Eye (tissue), 1 donor: ENCODE measurements at places on chromosomes 6 and 20.

DNA sequence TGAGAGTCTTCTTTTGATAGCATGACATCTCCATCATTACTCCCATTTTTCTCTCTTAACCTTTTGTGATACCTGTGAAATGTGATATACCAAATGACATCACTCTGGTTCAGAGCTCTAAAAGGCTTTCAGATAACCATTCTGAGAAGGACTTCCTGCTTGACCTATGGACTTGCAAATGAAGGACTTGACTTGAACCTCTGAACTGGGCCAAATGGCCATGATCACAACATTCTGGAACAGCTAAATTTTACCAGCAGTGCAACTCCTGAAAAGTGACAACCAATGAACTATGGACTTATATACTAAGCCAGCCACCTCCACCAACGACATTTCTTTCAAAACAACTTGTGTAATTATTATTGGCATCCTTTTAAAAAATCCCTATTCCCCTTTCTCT is 1085.8 kb upstream of the CITED2 start:
- no peak for DNase-seq

DNA sequence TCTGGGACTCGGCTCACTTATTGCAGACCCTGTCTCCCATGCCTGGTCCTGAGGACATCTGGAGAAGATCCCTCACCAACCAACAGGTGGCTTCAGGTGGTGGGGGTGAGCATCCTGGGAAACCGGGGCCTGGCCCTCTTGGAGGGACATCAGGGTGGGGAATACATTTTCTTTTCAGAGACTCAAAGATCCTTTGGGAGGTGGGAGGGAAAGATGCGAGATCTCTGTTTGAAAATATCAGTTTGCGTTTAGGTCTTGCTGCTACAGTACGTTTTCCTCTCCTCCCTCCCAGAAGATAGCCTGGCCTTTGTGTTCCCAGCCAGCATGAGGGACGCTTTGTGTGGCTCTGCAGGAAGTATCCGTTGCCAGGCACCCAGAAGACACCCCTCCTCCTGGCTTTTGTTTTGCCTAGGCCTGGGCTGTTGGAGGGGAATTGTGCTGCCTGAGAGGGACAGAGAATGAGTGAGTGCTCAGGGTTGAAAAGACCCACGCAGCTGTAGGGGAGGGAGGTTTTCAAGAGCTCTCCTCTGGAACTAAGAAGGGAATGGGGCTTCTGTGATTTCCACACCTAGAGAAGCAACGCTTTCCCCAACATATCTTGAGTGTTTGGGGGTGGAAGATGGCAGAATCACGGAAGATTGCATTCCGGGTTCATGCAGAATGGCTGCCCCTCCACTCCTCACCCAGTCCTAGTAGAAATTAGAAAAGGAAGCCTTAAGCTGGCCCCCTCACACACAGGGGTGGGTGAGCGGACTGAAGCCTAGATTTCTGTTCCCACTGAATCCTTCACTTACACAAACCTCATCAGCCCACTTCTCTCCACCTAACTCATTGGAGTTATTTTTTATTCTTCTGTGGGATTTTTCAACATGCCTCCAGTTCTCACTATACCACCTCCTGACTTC is 22.0 kb upstream of the SLC2A12 start:
- peak; percentile 92 for DNase-seq

GRCh38 chr6:136475686-136476085 is 74.5 kb downstream of the MAP7 start:
- no peak for DNase-seq

DNA sequence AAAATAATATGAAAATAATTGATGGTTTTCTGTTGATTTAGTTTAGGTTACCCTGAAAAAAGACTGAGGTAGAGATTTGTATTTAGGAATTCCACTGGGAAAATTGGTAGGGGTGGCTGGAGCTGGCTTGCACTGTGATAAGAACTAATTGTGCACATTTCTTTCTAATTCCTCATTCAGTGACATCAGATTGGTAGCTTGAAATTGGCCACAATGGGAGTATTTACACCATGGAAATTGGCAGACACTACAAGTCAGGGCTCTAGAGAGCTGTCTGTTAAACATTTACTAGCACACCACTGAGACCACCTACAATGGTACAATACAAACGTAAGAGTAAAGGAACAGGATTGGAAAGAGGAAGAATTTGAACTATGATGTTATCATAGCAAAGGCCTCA is 52.0 kb upstream of the ISM1 start:
- DNase-seq = no peak

- DNase-seq = no peak
Observed at GRCh38 chr6:108742041-108742440, 106.2 kb upstream of the ARMC2 start.

GRCh38 chr20:32333988-32334885 is 23.9 kb upstream of the ASXL1 start:
- DNase-seq = no peak

- no peak for DNase-seq
Observed at GRCh38 chr6:18081025-18081668, 41.3 kb downstream of the NHLRC1 start.

- no peak for DNase-seq
Observed at GRCh38 chr20:46985250-46985649, 90.6 kb downstream of the EYA2 start.

DNA sequence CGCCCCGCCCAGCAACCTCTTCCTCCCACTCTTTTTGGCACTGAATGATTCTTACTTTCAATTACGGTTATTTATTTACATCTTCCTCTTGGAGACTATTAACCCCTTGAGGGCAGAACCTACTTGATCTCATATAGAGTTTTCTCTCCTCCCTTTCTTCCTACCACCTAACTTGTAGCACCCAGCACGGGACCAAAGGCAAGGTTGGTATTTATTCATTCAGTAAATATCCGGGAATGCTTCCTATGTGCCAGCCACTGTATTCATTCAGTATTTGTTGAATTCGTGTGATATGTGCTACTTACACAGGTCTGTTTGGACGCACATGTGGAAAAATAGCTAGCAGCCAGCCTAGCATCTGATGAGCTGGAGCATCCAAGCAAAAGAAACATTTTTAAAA is 1.3 kb upstream of the CNKSR3 start:
- DNase-seq = no peak

- DNase-seq = no peak
Observed at GRCh38 chr6:170210651-170211403, 80.1 kb downstream of the DLL1 start.

- no peak for DNase-seq
Observed at GRCh38 chr20:63591147-63591533, 17.1 kb upstream of the HELZ2 start.

DNA sequence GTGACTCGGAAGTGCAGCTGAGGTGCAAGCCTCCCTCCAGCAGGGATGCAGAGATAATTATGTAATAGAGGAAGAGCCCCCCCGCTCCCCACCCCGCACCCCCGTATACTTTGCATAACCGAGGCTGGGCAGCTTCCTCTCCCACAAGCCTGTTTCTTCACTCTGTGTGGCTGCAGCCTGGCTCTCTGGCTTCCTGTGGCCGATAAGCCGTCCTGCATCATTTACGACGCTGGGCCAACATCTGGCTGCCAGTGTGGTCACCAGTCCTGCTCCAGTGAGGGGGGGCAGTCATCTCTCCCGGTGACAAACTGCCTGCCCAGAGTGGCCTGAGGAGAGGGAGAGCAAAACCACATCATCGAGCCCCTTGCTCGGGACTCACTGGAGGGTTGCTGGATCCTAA is 59.2 kb downstream of the RBM38 start:
- no peak for DNase-seq

- DNase-seq = no peak
Observed at GRCh38 chr20:39619271-39619785, 657.2 kb downstream of the DHX35 start.

DNA sequence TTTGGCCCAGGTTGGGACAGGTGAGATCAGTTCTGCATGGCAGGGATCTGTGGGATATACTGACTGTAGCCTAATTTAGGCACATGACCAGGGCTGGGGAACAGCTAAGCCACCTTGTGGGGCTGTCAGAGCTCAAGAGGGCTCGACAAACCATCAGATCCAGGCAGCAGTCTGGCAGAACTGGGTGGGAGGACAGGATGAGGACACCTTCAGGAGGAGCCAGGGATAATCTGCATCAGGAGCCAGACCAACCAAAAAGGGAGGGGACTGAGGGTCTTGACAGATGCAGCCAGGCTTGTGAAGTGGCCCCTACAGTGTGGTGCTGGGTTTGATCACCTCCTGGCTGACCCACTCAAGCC is 123.4 kb downstream of the MAFB start:
- no peak for DNase-seq

DNA sequence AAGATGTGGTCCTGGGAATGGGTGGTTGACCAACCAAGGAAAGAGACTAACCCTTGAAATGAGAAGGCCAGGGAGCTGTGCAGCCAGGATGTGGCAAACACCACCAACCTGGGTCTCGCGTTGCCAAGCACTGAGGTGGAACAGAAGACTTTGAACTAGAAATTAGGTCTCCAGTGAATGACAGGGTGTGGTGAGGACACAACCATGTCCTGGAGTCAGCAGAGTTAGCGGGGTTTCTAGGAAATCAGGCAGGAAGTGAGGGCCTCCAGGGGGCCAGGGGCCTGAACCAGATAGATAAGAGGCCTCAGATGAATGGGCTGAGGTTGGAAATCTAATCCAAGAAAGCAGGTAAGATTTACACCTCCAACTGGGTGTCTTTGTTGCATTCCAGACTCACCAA is 353.3 kb upstream of the ARID1B start:
- DNase-seq = no peak

DNA sequence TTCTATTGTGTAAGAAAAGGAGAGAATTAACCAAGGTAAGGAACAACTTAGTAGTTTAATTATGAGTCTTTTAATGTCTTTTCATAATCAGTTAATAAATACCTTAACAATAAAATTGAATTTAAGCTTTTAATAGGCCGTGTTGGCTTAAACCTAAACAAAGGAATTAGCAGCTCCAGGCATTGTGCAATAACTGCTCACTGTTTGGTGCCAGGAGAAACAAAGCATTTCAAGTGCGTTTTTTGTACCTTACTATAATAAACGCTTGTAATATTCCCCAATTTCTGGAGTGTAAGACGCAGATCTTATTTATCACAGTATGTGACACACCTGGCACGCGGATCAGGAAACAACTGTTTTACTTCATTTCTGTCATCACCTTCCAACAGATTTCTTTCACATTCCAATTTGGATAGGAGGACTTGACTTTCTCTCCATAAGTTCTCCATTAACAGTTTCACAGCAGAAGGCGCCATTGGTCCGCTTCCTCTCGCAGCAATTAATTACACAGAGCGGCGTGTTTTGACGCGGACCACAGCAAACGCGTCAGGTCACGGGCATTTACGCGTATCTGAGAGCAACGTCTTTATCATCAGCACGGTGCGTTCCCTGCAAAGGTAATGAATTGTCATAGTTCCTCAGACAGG is 335.8 kb upstream of the NT5E start:
- DNase-seq = no peak

DNA sequence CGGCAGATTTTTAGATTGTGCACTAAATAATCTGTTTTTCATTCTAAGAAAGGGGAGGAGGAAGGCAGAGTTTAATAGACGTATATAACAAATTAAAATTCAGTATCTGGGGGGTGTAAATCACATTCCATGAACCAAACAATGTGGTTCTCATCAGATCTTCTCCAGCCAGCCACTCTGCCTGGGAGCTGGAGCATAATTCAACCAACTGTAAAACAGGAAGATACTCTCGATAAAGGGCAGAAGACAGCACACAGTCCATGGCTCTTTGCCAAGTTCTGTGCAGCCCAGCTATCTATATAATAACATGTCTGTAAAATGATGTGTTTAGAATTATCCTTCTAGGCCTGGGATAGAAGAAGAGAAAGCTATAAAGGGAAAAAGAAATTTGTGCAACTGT is 289.9 kb upstream of the ZFP64 start:
- peak; percentile 48 for DNase-seq

- DNase-seq = no peak
Observed at GRCh38 chr6:158938220-158938619, 61.8 kb downstream of the RSPH3 start.

DNA sequence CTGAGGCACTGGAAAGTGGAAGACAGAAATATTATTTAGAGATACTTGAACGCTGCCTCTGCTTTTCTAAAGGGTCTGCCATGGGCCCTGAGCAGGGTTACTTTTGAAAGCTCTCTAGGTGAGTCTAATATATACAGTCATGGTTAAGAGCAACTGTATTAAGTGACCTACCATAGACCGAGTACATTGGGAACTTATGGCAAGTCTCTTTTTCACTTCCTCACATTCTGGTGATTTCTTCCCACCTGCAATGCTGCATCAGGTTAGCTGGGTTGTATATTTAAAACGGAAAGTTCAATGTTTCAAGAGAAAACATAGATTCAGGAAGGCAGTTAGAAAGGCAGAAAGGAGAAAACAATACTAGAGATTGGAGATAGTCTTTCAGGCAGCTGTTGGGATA is 154.7 kb downstream of the PHF3 start:
- DNase-seq = no peak

DNA sequence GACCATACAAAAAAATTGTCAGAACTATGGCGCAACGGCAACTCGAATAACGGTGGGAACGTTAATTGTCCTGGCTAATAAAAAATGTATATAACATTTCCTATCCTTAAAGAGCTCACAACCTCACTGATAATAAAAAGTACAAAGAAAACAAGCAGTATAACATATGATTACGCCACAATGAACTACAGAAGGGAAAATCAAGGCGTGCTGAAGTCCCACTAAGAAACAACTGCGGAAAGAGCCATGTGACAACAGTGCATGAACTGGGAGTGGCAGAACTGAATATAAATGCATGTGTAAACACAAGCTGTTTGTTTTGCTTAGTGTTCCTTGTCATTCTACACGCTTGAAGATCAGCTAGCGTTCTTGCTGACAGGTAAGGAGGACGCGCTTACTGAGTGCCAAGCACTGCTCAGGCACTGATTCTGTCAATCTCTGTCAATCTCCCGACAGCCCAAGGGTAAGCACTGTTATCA is 466 bp upstream of the PSMB1 start:
- DNase-seq = no peak

DNA sequence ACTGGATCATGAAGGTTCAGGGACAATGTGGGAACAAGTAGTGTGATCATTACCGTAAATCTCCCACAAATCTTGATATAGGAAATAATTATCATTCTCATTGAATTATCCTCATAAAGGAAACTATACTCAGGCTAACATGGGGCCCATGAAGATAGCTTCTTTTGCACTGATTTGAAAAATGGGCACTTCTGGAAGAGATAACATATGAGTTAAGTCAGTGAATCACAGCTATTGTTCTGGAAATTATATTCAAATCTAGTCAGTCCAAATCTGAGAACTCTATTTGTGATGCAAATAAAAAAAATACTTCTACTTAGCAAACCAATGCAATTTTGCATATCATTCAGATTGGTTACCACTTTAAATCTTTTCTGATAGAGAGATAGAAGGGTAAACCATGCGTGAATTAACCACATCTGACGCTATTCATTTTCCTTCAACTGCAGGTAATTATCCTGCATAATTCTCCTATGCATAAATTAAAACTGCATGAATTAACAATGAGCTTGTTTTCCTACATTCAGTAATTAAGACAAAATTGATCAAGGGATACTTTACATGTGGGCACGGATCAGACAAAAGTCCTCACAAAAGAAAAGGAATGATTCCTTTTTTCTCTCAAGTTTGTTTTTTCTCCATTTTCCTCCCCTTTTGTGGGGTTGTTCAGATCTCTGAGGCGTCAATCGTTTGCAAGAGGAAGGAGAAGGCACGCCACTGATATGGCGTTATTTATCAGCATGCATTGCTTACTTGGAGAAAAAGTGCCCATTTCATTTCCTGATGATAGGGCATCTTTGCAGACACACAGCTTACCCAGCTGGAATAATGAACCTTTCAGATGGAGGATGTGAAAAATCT is 36.4 kb downstream of the RIPOR2 start:
- no peak for DNase-seq

- no peak for DNase-seq
Observed at GRCh38 chr6:167687116-167687725, 139.5 kb upstream of the AFDN start.
